CD8-positive, alpha-beta memory T cell (primary cell): ENCODE measurements at places on chromosomes 12 and 14.

- no peak for DNase-seq
Observed at GRCh38 chr12:49293056-49293956, 1.6 kb upstream of the PRPH start.

GRCh38 chr14:104304451-104305351, 166.3 kb downstream of the KIF26A start:
- no peak for DNase-seq

GRCh38 chr14:58428118-58428683, 682 bp downstream of the KIAA0586 start:
- no peak for DNase-seq

GRCh38 chr14:85319101-85319500, 210.8 kb upstream of the FLRT2 start:
- no peak for DNase-seq

DNA sequence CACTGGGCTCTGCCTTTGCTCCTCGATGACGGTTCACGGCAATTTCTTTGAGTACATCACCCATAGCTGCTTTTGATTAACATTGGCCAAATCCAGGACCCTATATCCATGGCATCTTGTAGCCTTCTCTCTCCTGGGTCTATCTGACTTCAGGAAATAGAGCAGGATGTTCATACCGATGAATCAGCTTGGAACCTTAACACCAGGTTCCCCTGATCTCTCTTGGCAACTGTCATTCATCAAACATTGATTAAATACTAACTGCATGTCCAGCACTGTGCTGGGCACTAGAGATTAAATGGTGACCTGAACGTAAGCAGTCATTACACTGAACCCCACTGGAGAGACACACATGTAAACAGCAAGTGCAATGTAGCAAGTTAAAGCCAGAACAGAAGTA, 77.0 kb upstream of the MED13L start:
- no peak for DNase-seq

DNA sequence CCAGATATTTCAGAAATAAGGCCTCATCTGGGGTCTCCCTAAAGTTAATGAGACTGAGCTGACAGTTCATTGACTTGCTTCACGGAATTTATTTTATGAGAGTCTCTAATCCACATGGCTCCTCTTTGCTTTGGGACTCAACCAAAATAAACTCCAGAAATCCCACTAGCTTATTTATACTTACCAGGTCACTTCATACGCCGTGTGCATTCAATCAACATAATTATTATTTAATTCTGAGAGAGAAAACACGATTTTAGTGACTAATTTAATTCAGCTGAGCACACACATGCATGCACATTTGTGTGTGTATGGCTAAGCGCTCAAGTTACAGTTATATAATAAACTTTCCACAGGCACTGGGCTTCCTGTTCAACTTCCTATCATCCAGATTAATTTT, 333.4 kb upstream of the CCDC196 start:
- DNase-seq = no peak
